ENCODE measurements at places on chromosomes 2 and 18.

DNA sequence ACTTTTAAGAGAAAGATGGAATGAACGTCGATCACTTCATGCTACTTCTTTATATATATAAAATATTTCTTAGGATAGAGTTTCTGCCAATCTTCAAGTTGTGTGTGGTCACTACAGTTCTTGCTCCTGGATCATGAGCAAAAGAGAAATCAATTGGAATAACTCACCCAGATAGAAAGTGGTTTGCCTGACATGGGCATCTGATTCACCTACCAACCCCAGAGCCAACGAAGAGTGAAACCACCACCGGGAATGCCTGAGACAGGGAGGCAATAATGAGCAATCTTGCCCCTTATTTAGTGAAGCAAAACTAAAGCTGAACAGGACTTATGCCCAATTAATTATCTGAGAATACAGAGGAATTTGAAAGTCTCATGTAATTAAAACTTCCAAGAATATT lies 250.2 kb upstream of the REG3G start:
- no peak for DNase-seq

- DNase-seq: no peak
Observed at GRCh38 chr2:7045601-7046590, 128.7 kb downstream of the RNF144A start.

DNA sequence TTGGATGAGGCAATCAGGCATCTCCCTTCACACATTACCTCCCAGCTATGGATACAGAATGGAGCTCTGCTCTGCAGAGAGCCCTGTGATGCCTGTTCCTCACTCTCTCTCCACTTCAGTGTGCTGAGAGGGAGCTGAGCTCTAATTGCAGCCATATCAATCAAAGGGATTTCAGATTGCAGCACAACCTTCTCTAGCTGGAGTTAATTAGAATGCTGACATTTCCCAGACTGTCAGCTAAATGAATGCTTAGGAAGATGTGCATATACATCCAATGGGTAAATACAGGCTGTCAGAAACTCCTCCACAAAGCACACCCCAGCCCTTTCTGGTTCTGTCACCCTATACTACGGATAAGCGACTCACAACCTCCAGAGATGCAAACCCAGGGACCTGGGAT lies 402.6 kb downstream of the EIPR1 start:
- peak; percentile 81 for DNase-seq

DNA sequence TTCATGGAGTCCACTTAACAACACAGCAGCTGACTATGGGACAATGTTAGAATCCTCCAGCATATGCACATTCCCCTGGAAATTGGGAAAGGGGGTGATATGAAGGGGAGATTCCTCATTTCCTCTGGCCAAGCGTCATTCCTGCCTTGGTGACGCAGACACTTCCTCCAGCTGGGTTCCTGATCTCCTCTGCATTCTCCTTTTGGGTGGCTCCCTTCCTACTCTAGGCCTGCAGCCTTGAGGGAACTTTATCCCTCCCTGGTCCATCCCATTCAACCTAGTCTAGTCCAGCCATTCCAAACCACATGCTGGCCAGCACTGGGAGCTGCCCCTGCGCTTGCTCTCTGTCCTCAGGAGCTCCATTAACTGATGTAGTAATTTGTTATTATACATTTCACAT lies 216.8 kb downstream of the VAPA start:
- no peak for DNase-seq

DNA sequence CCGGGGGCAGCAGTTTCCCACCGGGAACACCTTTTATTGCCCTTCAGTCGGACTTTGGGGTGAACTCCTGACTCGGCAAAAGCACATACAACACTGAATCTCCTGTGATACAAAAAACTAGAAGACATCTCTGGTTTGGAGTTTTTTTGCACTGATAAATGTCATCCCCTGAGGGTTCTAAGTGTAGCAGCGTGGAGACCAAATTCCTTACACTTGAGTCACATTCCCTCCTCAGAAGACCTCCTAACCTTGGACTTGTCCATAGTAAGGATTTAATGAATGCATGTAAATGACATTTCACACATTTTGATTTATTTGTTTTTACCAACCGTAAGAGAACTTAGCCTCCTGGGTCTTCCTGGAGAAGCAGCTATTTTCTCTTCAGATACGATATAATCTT lies 54.0 kb upstream of the GPR45 start:
- no peak for DNase-seq

GRCh38 chr2:88836351-88836750 lies 144.9 kb downstream of the RPIA start:
- DNase-seq: no peak

DNA sequence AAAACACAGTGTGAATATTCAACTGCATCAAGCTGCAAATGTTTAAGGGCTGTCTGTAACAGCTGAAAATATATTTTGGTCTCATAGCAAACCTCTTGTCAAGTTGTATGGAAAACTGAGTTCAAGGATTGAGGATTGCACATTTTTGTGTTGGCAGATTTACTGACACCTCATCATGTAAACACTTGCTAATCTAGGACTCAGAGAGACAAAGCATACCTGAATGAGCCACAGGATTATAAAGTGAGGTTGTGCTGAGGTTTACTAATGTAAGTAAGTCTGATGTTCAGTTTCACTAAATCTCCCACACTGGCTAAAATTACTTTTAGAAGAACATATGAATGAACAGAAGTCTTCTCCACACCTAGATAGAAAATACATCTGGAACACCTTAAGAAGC lies 1993.1 kb upstream of the CELF4 start:
- no peak for DNase-seq

GRCh38 chr18:58993260-58993659 lies 128.6 kb downstream of the ZNF532 start:
- no peak for DNase-seq

DNA sequence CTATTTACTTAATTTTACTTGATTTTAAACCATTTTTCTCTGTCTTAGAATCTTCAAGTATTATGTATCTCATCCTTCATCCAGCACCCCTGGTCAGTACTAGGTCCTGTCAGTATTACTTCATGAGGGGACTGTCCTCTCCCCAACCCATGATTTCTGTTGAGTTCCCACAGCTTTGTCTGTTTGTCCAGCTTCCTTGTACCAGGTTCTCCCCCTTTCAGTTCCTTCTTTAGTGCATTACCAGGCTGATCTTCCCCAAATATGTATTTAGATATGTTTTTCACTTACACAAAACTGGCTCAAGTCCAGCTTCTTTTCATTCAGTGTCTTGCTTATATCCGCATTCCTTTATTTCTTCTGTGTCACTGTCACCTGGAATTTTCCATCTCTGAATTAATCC lies 13.8 kb upstream of the TTC27 start:
- DNase-seq: no peak

- DNase-seq: no peak
Observed at GRCh38 chr2:99422599-99422998, 67.2 kb downstream of the REV1 start.

GRCh38 chr18:45724601-45725000 lies 620 bp downstream of the SLC14A1 start:
- DNase-seq: no peak

DNA sequence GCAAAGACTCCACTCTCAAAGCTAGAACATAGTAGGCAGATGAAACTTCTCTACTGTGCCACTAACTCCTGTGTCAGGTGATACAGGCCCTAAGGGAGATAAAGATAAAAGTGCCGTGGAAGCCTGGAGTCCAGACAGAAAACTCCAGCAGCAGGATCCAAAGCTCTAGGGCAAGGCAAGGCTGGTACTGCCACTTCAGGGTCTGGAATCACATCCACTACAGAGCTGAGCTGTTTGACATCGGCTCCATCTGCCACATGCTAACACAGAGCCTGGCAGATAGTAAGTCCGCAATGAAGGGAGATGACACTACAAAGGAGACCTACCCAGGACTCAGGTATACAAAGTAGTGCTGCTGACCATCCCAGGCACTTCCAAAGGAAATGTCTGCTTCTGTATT lies 34.4 kb downstream of the EPG5 start:
- no peak for DNase-seq

- no peak for DNase-seq
Observed at GRCh38 chr18:2381539-2381938, 189.8 kb downstream of the METTL4 start.

GRCh38 chr2:160291382-160291781 lies 91.3 kb upstream of the ITGB6 start:
- DNase-seq: no peak

- no peak for DNase-seq
Observed at GRCh38 chr2:157898591-157898996, 22.5 kb upstream of the ACVR1 start.

DNA sequence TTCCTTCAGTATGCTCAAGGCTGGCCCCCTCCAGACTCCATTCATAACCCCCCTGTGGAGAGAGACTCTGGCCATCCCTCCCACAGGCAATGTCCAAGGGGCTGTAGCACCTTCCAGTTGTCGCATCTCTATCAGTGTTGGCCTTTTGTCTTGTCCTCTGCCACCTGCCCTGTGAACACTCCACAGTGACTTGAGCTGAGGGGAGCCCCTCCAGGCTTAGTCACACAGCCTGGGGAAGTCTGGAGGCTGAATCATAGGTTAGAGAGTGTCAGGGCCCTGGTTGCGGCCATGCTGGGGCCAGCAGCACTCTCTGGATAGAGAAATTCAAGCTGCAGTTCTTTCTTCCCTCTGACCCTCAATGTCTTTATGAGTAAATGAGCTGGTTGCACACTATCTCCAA lies 64.7 kb downstream of the GYPC start:
- no peak for DNase-seq

DNA sequence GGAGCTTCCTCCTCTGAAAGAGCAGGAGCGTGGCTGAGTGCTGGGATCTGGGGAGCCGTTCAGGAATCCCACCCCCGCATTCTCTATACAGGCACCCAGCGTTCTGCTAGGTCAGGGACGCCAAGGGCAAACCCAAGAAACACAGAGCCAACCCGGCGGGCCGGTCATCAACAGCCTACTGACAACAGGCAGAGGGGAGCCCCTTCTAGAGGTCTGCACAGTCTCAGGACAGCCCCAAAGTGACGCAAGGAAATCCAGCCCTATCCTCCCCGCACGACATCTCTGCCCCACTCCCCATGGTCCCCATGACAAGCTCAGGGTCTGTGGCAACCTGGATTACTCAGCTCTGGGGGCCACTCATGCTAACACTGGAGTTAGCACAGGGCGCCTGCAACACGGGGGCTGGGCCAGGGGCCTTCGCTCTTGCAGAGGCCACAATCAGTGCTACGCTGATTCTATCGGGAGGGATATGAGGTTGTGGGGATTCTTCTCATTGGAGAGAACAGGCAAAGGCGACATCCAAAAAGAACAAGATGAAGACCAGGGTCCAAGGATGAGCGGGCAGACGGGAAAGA lies 81.6 kb downstream of the PXDN start:
- DNase-seq: no peak

DNA sequence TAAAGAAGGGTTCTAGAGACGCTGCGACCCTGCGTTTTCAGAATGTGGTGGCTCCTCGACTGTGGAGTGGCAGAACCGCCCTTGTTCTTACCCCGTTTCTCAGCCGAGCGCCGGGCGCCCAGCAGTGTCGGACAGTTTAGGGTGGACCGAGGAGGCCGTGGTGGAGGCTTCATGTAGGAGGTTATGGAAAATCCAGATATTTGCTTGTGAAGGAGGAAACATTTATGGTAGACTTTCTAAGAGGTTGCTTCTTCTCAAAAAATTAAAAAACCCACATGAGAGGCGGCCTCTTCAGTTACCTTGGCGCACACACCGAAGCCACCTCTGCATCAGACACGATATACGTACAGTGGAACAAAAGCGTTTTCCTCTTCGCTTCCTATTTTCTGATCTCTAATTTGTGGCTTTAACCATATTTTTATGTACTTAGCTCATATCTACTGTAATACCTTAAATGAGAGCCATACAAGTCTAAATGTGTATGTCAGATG lies 120.8 kb downstream of the NFATC1 start:
- DNase-seq: no peak

DNA sequence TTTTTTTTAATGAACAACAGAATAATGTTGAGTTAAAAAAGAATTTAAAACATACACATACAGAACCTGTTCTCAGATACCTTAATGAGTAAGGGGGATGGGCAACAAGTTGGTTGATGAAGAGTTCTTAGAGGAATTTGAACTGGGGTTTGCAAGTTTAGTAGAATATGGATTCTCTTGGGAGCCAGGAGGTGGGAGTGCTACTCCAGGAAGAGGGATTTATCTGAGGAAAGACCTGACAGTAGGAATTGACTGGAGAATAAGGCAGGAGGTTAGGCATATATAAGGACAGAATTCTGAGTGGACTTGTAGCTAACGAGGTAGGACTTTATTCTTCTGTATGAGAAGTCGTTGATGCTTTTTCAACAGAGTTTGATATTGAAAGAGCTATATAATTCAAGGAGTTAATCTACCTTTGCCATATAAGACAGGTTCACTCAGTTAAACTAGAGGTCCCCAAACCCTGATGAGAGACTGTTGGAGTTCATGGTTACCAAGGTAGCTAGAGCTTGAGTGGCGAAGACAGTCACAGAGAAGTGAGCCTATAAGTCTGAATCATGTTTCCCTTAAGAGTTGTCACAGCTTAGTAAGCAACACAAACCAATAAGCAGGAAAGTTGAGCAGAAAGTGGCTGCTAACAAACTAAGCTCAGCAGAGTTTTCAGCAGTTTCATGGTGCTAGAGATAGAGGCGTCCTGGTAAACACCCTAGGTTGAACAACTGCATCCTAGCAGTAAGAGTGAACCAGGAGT lies 88.2 kb downstream of the NCOA1 start:
- no peak for DNase-seq

DNA sequence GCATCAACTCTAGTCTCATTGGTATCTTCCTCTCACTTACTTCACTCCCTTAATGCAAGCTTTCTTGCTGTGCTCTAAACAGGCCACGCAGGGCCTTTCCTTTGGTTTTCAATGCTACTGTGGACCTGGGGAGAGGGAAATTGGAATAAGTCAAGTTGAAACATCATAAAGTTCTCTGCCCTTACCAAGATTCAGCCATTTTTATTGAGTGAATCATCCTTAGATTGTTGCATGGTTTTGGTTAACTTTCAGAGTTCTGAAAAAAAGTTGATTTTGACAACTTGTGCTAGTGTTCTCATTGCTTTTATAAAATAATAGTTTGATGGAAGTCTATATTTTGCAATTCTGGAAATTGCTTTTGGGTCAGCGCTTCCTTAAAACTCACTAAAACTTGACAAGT lies 852.8 kb upstream of the ACVR2A start:
- DNase-seq: no peak

GRCh38 chr2:226187616-226188015 lies 612.0 kb downstream of the IRS1 start:
- no peak for DNase-seq

DNA sequence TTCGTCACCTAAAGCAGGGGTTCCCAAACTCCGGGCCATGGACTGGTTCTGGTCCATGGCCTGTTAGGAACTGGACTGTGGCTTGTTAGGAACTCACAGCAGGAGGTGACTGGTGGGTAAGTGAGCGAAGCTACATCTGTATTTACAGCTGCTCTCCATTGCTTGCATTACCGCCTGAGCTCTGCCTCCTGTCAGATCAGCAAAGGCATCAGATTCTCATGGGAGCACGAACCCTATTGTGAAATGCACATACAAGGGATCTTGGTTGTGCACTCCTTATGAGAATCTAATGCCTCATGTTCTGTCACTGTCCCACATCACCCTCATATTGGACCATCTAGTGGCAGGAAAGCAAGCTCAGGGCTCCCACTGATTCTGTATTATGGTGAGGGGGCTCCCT lies 217.0 kb downstream of the ZFP36L2 start:
- no peak for DNase-seq

Measured in SK-N-SH (cell line).